ENCODE measurements at places on chromosomes 12 and 14. TPM values are rescaled to one million over a fixed set of nuclear protein-coding genes. Genes with fewer than 3 reads are reported as not detected.

Gene RPS29
- 1,659 TPM for total RNA-seq

Gene KRT79
- not detected for total RNA-seq

Gene PMEL
- 0.33 TPM for total RNA-seq

Gene CCDC184
- total RNA-seq = 0.63 TPM

Gene BDKRB1
- not detected for total RNA-seq

Gene AKAP5
- 0.88 TPM for total RNA-seq

Gene CBLN3
- 9.5 TPM for total RNA-seq

Gene FAM186B
- not detected for total RNA-seq

Gene TAS2R9
- total RNA-seq = not detected

Gene GPR137C
- total RNA-seq = 0.88 TPM

Gene PTHLH
- not detected for total RNA-seq

Gene EPS8
- 3.1 TPM for total RNA-seq

Gene TMEM30B
- total RNA-seq = 0.60 TPM

Gene KRT77
- not detected for total RNA-seq

Gene ACADS
- 14.9 TPM for total RNA-seq

Gene RTL1
- not detected for total RNA-seq

Gene KLRK1
- 0.43 TPM for total RNA-seq

Gene TSPAN9
- total RNA-seq = 0.18 TPM

Gene PPHLN1
- total RNA-seq = 74.1 TPM

Gene KRT78
- not detected for total RNA-seq

Gene LRRC10
- total RNA-seq = not detected

Gene TPPP2
- not detected for total RNA-seq

Gene TSPAN11
- not detected for total RNA-seq
